ENCODE measurements at places on chromosomes 12 and 14.
A peak's percentile ranks its signal among the peaks of the same experiment; 100 is the strongest.

DNA sequence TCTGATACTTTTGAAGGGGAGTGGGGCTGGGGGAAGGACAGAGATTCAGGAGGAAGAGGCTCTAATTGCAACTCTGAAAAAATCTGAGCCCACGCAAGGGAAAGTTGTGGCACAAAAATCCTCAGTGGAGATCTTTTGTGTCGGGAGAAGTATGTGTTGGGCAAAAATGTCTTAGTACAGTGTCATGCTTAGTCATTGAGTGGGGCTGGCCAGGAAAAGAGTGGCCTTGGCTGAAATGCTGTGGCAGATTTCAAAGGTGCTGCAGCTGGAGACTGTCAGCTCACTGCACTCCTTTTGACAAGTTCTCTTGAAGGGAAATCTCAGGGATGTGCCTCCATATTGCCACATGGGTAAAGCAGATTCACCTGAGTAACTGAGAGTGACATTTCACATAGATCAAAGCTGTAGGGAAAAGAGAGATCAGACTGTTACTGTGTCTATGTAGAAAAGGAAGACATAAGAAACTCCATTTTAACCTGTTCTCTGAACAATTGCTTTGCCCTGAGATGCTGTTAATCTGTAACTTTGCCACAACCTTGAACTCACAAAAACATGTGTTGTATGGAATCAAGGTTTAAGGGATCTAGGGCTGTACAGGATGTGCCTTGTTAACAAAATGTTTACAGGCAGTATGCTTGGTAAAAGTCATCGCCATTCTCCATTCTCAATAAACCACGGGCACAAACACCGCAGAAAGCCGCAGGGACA is 36.0 kb upstream of the GLIPR1 start:
- DNase-seq: no peak

GRCh38 chr12:123833830-123834229 is 71.7 kb downstream of the DNAH10 start:
- DNase-seq: peak; percentile 4

DNA sequence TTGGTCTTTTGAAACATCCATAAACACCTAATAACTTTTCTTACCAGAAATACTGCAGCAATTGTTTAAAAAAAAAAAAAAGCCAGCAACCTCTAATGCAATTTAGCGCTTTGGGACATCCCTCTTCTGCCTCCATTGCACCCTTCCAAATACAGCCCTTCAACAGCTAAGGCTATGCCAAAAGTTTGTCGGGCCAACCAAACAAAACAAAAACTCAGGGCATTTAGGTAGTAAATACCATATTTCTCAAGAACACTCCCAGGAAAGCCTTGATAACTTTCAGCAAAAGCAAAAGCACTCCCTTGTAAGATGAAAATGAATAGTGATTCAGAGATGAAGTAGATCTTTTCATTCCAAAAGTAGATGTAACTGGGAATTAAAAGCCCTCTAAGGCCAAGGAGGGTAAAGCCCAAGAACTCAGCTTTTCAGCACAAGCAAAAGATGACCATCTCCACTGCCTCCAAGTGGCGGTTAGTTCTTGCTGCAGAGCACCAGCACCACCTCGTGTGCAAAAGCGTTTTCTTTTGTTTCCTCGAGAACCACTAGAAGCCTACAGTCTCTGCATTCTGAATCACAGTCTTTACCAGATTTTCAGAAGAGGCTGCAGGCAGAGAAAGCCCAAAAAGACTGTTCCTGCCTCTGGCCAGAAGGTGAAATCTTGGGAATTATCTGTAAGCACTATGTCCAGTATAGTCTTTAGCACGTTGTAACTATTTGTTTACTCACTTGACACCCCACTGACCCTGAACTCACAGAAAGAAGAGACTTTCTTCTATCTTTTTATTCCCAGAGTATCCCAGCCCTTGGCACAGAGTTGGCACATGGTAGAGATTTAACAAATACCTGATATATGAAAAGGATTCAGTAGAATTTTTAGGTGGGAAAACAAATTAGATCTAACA is 53.1 kb downstream of the SIX6 start:
- DNase-seq: peak; percentile 61

- no peak for DNase-seq
These were observed 44.5 kb upstream of the BCL11B start for GRCh38 chr14:99316281-99317163.

DNA sequence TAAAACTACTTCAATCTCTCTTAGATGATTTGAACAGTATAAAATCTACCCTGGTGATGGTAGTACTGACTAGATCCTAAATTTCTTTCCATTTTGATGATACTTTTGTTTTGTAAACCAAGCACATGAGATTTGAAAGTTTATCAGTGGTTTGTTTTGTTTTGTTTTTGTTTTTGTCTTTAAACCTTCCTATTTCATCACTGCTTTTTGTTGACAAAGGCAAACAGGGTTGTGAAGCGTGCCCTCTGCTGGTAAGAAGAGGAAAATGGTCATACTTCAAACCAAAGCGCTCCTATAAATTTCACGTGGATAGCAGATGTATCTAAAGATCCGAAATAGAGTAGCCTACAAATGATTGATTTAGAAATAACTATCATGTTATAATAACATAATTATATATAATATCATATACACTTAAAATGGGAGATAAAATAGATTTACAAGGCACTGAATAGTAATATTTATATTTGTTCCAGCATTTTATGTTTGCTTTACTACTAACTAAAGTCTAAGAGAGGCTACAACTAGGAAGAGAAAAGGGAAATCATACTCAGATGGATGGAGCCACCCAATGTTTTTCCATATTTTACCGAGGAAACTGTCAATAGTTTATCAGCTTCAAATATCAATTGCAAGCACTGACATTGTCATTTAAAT is 254.0 kb upstream of the USP15 start:
- peak; percentile 10 for DNase-seq

GRCh38 chr14:57171363-57171762 is 97.3 kb downstream of the EXOC5 start:
- DNase-seq: peak; percentile 42

- DNase-seq: no peak
These were observed 447.5 kb downstream of the NPAS3 start for GRCh38 chr14:33386140-33386539.

- no peak for DNase-seq
These were observed 17.9 kb upstream of the NID2 start for GRCh38 chr14:52086711-52087110.

DNA sequence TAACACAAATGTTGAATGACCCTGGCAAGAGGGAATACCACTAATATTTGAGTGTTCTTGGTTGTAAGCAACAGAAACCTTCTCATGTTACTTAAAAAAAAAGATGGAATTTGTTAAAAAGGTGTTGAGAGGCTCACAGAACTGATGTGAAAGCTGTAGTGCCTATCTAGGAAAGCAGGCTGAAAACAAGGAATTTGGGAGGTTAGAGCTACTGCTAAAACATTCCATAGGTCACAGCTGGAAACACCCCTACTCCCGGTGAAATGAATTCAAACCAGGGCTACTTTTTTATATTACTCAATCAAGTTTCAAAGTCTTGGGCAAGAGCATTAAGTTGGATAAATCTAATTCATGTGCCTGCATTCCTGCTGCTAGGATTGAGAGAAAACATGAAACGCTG is 104.1 kb downstream of the SLC35F4 start:
- DNase-seq: no peak

GRCh38 chr12:42284876-42285275 is 41.0 kb downstream of the ZCRB1 start:
- no peak for DNase-seq

All from NCI-H446 (cell line).